AG09309 (cell line): ENCODE measurements at places on chromosomes 3 and 15.

- DNase-seq = peak; percentile 25
These were observed 15.6 kb downstream of the CLDN1 start for GRCh38 chr3:190306513-190307163.

DNA sequence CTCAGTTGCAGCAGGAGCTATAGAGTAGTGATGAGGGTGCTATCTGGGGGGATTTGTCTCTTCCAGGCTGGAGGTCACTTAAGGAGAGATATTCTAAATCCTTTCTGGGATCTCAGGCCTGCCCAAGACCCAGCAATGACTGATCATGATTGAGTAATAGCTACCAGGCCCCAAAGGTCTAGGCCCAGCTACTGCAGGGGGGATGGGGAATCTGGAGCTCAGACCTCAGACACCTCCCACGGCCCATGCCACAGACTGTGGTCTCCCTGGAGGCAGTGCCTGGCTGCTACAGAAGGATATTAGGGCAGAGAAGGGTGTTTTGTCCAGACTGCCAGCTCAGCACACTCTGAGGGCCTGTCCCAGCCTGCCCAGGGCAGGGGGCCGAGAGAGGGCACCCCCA is 6.9 kb downstream of the SLC38A3 start:
- DNase-seq = peak; percentile 33

GRCh38 chr15:84826369-84826823 is 9.2 kb downstream of the ALPK3 start:
- DNase-seq = no peak

DNA sequence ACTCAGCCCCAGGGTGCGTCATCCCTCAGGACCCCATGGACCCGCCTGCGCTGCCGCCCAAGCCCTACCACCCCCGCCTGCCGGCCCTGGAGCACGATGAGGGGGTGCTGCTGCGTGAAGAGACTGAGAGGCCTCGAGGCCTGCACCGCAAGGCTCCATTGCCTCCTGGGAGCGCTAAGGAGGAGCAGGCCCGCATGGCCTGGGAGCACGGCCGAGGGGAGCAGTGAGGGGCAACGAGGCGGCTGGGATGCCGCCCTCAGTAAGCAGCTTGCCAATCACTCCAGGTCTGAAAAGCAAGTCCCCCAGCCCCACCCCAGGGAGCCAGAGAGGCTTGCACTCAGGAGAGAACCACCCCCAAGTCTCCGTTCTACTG is 3.8 kb upstream of the MANF start:
- DNase-seq = no peak

- no peak for DNase-seq
These were observed 286.9 kb upstream of the DNAJC19 start for GRCh38 chr3:181276358-181276896.

GRCh38 chr15:52139599-52140462 is 27.3 kb upstream of the BCL2L10 start:
- no peak for DNase-seq

DNA sequence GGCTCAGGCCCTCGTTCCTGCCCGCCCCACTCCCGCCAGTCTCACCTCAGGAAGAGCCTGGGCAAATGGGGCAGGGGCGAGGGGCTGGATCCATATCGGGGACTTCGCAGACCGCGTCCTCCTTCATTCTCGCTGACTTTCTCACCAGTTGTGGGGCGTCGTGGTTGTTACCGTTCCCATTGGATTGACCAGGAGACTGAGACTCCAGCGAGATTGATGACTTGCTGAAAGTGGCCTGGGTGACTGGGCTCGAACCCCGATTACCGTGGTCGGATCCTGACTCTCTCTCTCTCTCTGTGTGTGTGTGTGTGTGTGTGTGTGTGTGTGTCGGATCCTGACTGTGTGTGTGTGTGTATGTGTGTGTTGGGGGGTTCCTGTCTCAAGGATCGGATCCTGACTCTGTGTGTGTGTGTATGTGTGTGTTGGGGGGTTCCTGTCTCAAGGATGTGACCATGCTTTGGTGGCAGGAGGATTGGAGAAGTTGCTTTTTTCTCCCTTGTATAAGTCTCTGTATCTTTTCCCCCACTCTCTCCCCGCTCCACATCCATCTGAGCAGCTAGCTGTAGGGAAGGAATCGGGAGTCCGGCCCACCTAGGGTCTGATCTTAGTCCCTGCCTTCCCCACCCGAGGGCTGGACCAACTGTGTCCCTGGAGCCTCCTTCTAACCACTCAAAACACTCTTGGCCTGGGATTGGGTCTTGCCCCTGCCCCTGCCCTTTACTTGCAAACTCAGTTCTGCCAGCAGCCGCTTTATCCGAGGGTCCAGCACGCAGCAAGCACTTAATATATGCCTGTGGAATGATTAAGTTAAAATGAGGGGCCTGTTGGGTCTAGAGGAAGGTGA is 603 bp downstream of the PLEKHO2 start:
- DNase-seq = no peak

DNA sequence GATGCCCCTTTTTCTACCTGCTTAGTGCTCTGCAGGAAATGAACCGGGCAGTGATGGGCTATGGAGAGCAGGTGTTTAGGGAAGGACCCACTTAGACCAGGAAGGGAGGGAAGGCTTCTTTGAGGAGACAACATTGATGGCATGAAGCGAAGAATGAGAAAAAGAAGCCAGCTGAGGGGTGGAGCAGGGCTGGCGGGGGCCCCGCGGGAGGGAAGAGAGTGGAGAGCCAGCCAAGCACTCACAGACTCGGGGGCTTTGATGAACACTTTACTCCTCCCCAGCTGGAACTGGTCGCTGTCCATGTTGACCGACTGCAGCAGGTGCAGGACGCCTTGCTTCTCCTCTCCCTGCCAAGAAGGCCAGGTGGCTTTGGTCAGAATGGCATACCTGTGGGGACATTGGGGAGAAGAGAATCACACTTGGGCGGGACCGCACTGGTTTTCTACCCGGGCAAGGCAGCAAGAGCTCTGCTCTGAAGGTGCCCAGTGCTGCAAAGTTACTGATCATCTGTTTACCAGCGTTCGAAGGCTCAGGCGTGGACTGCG is 28.4 kb upstream of the LDHAL6B start:
- DNase-seq = no peak

- DNase-seq = no peak
These were observed 118.2 kb upstream of the GOLIM4 start for GRCh38 chr3:168213920-168214319.

GRCh38 chr15:86373147-86373546 is 293.5 kb downstream of the AGBL1 start:
- no peak for DNase-seq

- DNase-seq = no peak
These were observed 309.6 kb downstream of the PYDC2 start for GRCh38 chr3:191770541-191770940.

DNA sequence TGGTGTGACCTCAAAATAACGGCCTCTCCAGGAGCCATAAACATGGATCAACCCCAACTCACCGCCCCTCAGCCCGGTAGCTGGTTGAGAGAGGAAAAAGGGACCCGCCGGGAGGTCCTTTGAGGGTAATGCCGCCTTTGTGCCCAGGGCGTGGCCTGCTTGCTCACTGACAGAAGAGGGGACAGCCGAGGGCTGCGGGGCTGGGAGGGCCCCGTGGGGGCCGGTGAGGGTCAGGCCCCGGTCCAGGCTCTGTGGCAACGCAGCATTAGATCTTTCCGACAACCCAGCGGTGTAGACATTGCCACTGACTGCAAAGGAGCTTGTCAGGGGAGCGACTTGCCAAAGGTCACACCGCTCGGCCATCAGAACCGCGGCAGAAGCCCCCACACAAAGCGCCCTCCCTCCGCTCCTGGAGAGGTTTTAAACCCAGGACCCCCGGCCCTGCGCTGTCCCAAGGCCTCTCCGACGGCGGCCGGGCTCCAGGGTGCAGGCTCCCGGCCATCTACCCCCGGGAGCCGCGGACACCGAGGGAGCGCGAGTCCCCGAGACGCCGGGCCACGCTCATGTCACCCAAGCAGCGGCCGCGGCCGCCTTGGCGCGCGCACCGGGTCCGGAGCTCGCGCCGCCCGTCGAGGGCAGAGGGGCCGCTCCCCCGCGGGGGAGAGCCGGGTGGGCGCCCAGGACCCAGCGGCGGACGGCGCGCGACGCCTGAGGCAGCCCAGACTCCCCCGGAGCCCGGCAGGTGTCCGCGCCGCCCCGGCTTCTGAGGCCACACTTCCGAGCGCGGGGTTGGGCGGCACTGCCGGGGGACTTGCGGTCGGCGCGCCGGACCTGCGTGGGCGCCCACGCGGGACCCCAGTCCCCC is 975 bp downstream of the PCSK6 start:
- no peak for DNase-seq

DNA sequence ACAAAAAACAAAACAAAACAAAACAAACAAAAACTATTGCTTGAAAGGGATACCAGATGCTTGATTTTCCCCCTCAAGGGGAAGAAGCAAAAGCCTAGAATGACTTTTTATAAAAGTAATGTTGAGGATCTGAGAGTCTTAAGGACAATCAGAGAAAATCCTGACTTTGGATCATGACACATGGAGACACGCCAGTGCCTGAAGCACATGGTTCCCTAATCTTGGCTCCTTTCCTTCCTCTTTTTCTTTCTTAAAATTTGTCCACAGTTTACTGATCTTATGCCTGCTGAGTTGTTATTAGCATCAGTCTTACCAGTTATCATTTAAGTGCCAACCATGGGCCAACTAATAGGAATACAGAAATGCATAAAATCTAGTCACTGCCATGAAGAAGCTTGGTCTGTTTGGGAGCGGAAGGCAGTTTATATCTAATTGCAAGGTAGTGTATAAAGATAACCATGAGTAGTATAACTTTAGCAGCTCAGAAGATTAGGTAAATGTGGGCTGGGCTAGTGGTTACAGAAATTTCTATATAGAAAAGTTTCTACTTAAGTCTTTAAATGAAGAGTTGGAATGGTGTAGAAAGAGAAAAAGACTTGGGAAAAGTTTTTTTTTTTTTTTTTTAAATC is 6.9 kb downstream of the GLCE start:
- DNase-seq = no peak

DNA sequence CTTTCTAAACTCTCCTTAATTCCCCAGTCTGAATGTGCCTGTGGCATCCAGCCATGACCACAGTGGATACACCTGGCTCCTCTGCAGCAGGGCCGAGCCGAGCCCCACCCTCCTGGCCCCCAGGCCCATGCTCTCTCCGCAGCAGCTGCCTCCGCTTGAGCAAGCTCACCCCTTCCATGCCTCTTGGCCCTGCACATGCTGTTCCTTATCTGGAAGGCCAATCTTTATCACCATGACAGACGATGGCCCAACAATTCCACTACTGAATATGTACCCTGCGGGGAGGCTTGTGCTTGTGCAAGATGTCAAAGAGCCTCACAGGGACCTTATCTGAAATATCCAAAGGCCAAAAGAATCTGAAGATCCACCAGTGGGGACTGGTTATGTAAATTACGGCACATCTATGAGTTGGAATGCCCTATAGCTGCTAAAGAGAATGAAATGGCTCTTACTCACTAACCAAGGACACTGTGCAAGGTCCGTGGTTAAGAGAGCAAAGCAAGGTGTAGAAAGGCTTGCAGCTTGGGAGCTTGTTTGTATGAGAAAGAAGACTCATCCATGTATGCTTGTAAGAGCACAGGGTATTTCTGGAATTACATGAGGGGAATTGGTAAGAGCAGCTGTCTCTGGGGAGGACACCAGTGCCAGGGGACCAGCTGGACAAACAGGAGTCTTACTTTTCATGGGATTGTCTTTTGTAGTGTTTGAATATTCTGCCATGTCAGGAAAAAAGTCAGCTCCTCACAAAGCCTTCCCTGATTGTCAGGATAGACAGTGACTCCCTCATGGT is 55.2 kb downstream of the WNT7A start:
- no peak for DNase-seq

GRCh38 chr3:174533286-174533685 is 325.8 kb upstream of the NAALADL2 start:
- peak; percentile 44 for DNase-seq

- no peak for DNase-seq
These were observed 206.4 kb downstream of the STAG1 start for GRCh38 chr3:136545664-136546268.

- no peak for DNase-seq
These were observed 442.4 kb upstream of the RARB start for GRCh38 chr3:24985668-24986067.

DNA sequence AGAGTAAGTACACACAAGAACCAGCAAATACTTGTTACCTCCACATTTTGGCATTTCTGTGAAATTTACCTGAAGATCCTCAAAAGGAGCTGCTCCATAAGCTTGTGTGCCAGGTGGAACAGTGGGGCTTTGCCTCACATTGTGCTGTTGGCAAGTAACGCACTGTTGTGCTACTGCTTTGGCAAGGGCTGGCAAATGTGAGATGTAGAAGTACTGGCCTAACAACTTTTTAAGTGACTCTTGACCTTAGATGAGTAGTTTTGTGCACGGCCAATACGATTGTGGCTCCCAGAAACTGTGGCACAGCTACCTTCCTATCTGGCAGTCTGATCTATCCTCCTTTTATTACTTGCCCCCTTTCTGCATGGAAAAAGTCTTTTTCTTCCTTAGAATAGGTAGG is 337.0 kb downstream of the KCNH8 start:
- no peak for DNase-seq

DNA sequence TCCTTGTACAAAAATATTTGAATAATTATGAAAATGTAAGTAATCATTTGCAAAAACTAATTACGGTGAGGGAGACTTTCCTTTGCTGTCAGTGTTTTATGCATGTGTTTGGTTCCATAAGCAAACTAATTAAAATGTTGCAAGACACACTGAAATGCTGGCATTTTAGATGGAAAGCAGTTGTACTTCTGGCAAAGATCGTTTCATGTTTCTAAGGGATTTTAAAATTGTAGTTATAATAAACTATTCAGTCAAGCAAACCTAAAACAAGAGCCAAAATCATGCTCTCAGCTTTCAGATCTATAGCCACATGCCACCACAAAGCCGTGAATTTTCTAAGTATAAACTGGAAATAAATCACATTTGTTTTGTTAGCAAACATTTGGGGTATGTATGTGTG is 240.1 kb upstream of the ZNF385D start:
- DNase-seq = no peak

- DNase-seq = no peak
These were observed 51.4 kb downstream of the CHL1 start for GRCh38 chr3:247916-248315.

DNA sequence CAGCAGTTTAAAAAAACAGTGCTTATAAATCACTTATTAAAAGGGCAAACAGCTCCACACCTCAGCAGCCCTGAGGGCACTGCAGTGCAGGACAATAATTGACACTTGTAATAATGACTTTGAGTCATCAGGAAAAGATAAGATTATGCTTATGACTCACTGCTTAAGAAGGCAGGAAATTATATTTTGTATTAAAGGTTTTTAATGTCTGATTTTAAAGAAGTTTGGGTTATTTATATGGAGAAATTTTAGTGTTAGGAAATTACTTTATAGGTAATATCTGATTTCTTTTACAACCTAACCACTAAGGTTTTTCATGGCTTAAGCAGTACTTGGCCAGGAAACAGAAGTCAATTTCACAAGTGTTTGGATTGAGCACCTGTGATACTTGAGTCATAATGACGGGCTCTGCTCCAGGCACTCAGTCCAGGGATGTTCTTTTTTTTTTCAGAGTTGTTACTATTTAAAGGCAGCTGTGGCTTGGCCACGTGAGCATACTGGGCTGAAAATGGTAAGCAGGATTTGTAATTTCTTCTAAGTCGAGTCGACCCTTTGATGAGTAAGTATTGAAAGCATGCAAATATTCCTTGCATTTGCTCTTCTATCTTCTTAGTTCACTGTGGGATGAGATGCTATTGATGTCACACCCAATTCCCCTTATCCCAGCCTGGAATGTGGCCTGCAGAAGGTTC is 21.6 kb upstream of the SLC6A20 start:
- DNase-seq = peak; percentile 90
